NCI-H2081 (cell line): ENCODE measurements at places on chromosomes 5 and 9.

GRCh38 chr5:72156946-72157624 is 49.8 kb downstream of the MAP1B start:
- no peak for DNase-seq

- DNase-seq = no peak
Observed at GRCh38 chr9:120974921-120975320, 48.3 kb upstream of the TRAF1 start.

GRCh38 chr5:90227683-90228082 is 181.9 kb downstream of the CETN3 start:
- no peak for DNase-seq

DNA sequence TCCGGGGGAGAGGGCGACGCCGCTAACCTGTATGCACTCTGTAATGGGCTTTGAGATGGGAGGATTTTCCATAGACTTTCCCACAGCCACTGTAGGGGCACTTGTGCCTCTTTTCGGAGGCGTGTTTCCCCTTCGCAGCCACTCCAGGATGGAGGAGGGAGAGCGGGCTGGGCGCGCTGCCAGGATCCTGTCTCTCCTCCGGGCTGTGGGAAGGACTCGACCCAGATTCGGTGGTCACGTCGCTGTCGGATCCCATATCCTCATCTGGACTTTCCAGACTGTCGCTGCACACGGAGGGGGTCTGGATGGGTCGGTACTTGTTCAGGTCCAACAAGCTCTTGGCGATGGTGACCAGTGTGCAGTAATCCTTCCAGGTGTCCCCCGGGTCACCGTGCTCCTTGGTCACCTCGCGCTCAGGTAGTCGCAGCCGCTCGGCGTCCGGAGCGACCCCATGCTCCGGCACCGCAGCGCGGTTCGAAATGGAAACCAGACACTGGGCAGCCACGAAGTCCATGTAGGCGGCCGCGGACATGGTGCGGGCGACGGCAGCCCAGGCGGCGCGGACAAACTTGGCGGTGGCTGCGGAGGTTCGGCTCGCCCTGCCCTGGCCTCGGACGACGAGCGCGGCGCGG is 1.5 kb downstream of the KLF9 start:
- peak; percentile 67 for DNase-seq

DNA sequence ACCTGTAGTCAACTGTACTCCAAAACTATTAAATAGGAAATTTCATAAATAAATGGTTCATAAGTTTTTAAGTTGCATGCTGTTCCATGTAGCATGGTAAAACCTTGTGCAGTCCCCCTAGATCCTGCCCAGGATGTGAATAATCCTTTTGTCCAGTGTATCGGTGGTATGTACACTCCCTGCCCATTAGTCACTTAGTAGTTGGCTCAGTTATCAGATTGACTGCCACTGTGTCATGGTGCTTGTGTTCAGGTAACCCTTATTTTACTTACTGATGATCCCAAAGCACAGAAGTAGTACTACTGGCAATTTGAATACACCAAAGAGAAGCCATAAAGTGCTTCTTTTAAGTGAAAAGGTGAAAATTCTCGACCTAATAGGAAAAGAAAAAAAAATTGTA is 134.2 kb downstream of the RNF180 start:
- no peak for DNase-seq

DNA sequence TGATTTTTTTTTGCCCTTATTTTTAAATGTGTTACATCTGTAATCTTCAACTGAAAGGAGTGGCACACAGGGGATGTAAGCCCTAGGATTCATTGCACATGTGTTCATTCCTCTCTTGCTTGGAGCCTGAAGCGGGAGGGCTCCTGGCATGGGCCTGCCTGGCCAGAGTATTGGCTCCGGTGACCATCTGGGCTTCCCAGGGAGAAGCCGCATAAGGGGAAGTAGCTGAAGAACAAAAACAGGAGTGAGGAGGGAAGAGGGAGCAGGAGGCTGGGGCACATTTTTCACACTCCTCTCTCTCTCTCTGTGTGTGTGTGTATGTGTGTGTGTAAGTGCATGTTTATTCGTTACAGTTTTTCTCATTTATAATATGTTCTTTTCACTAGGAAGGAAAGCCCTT is 269.9 kb downstream of the PRR16 start:
- DNase-seq = no peak

DNA sequence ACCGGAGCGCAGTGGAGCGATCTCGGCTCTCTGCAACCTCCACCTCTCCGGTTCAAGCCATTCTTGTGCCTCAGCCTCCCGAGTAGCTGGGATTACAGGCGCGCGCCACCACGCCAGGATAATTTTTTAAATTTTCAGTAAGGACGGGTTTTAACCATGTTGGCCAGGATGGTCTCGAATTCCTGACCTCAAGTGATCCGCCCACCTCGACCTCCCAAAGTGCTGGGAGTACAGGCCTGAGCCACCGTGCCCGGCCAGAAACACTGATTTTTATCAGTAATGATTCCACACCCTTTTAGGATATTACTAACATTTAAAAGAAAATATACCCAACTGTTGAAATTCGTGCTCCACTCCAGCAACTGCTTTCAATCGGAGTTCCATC is 464 bp upstream of the FAM151B start:
- DNase-seq = no peak

DNA sequence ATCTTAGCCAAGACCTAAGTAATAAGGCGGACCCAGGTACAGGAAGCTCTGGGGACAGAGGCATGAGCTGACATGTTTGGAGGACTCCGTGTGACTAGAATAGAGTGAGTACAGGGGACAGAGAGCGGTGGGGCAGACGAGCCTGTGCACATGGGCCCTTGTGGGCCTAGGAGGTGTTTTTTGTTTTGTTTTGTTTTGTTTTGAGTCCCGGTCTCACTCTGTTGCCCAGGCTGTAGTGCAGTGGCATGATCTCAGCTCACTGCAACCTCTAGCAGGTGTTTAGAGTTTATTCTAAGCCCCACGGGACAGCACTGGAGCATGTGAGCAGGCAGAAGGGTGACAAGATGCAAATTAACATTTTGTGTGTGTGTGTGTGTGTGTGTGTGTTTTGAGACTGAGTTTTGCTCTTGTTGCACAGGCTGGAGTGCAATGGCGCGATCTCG is 3.1 kb upstream of the EEIG1 start:
- no peak for DNase-seq

- DNase-seq = no peak
Observed at GRCh38 chr5:42360616-42361314, 62.5 kb upstream of the GHR start.

- no peak for DNase-seq
Observed at GRCh38 chr5:69331528-69332445, 814 bp downstream of the CCDC125 start.

- DNase-seq = no peak
Observed at GRCh38 chr5:114858665-114859437, 310.9 kb downstream of the TRIM36 start.

DNA sequence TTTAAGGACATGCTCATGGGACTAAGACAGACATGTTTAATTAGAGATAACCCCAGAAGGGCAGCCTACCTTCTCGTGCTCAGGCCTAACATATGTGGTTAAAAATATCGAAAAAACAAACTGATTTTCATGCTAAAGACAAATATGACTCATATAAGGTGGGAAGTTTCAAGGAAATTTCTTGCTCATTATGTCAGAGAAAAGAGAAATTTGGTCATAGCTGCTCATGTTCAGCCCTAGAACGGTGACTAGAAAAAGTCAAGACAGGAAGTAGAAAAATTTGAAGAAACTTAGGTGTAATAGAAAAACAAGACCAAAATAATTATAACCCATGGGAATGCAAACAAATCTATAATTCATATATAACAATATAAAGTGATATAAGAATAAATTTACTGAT is 120.6 kb downstream of the PRDM9 start:
- DNase-seq = no peak

GRCh38 chr5:135223404-135223803 is 175.6 kb downstream of the MACROH2A1 start:
- no peak for DNase-seq

DNA sequence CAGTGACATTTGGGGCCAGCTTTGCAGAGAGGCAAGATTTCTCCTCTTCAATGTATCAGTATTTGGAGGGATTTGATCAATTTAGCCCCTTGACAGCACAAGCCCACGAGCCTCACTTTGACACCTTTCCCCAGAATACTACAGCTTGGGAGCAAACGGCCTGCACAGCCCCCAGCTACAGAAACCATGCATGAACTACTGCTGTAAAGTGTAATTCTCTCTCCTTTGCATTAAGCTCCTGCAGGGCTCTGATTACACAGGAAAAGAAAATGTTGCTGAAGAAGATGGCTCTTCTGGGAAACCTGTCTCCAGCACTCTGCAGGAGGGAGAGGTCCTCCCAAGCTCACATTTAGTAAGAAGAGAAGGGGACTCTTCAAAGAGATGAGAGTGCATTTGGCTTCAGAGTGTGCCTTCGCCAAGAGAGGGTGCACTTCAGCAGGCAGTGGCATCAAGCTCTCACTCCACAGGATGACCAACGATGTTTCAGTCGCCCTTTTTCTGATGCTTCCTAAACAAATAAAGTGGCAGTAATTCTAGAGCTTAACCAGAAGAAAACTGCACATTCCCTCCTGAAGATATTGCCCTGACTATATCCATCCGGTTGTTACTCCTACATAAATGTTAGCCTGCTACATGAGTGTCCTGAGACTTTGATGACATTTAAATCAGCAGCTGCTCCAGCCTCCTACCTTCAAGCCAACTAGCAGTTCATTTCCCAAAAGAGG is 272.2 kb downstream of the AUH start:
- DNase-seq = no peak

GRCh38 chr9:7105095-7105494 is 347.3 kb downstream of the KDM4C start:
- DNase-seq = no peak

GRCh38 chr9:94576131-94576530 is 17.5 kb downstream of the FBP2 start:
- DNase-seq = no peak

- no peak for DNase-seq
Observed at GRCh38 chr5:176877793-176878331, 21.3 kb downstream of the HK3 start.

- DNase-seq = no peak
Observed at GRCh38 chr9:101275769-101276250, 109.0 kb downstream of the BAAT start.

- DNase-seq = no peak
Observed at GRCh38 chr5:7980881-7981280, 111.9 kb downstream of the MTRR start.

DNA sequence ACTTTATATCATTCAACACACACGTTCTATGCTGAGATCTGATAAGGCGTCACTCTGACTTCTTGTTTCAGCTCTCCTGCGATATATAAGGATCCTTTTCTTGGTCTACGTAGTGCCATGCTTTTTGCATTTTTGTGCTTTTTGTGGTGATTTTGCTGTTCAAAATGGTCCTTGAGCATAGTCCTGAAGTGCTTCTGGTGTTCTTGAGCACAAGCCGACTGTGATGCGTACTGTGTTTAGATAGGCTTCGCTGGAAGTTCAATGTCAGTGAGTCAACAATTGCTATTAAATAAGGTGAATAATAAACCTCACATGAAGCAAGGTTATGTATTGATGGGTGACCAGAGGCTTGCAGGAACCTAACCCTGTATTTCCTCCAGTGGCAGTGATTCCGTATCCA is 46.8 kb downstream of the ACO1 start:
- DNase-seq = no peak

- DNase-seq = no peak
Observed at GRCh38 chr9:107020040-107020530, 157.1 kb downstream of the ZNF462 start.

GRCh38 chr5:115940080-115940810 is 22.0 kb upstream of the LVRN start:
- DNase-seq = no peak

DNA sequence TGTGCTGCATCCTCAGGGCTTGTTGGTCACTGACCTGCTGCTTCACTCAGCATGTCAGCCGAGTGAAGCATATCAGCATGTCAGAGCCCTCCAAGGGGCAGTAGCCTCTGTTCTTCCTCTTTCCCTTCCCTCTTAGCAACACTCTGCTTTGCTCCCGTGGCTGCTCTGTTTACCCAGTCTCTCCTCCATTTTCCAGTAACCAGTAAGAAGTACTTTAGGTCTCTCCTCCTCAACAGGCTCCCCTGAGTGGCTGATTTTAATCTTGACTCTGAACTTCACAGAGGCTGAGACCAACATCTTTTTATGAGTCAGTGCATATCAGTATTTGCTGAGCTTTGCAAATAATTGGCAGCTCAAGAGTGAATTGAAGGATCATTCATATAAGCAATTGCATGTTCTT is 18.6 kb upstream of the ADRB2 start:
- no peak for DNase-seq

- no peak for DNase-seq
Observed at GRCh38 chr9:98248737-98249474, 6.5 kb downstream of the TBC1D2 start.

DNA sequence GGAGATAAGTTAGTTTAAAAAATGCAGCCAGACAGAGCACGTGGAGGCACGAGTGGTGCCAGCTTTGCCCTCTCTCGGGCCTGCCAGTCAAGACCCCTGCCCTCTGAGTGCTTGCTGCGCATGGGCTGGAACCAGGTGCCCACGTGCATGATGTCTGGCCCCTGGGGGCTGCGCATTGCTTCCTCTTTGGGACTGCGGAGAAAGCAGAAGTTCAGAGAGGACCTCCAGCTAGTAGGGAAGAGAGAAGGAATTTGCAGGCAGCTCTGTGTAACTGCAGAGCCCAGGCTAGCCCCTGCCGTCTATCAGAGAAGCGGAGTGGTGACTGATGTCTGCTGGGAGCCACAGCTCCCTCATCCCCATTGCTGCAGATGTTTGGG is 9.7 kb upstream of the RNU6ATAC start:
- DNase-seq = no peak

GRCh38 chr5:96228408-96228807 is 204.6 kb downstream of the PCSK1 start:
- DNase-seq = no peak

DNA sequence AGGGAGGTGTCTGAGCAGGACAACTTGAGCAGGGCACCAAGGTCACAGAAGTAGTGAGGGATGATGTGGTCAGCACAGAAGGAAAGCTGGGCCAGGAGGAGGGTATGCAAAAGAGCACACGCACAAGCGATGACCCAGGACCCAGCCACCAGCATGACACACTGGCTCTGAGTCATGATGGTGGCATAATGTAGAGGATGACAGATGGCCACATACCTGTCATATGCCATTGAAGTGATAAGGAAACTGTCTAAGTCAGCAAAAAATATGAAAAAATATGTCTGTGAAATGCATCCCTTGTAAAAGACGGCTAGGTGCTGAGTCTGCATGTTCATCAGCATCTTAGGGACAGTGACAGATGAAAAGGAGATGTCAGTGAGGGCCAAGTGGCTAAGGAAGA is 380 bp downstream of the OR1J1 start:
- DNase-seq = no peak
